Activated T-cell treated with anti-CD3 and anti-CD28 coated beads for 24 hours (primary cell): ENCODE measurements at places on chromosomes 13 and 19.
A peak's percentile ranks its signal among the peaks of the same experiment; 100 is the strongest.

- DNase-seq: no peak
Observed at GRCh38 chr19:42081584-42082203, 5.7 kb downstream of the ZNF574 start.

DNA sequence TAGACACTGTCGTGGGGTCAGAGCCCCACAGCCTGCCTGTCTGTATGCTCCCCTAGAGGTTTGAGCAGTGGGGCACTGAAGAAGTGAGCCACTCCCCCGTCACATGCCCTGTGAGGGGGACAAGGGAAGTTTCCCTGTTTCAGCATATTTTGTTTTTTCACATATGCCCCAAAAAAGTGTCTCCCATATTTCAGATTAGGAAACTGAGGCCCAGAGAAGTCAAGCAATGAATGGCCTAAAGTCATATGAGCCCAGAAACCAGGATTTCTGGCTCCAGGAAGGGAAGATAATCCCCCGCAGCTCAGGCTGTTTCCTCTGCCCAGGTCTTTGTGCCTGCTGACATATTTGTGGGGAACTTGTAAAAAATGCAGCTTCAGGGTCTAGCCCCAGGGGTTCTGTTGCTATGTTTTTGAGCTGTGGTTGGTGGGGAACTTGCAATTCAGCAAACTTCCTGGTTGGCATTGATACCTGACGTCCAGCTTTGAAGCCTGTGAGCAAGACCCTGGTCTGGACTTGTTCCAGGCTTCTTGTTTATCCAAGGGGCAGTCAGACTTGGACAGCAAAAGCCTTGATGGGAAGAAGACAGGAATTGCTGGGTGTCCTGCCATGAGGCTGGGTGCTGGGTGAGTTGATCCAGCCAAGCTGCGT lies 9.5 kb downstream of the RASL11A start:
- DNase-seq: no peak

- DNase-seq: peak; percentile 86
Observed at GRCh38 chr19:10502524-10503001, 593 bp downstream of the KEAP1 start.

GRCh38 chr19:36169084-36169760 lies 17.0 kb upstream of the COX7A1 start:
- DNase-seq: no peak

DNA sequence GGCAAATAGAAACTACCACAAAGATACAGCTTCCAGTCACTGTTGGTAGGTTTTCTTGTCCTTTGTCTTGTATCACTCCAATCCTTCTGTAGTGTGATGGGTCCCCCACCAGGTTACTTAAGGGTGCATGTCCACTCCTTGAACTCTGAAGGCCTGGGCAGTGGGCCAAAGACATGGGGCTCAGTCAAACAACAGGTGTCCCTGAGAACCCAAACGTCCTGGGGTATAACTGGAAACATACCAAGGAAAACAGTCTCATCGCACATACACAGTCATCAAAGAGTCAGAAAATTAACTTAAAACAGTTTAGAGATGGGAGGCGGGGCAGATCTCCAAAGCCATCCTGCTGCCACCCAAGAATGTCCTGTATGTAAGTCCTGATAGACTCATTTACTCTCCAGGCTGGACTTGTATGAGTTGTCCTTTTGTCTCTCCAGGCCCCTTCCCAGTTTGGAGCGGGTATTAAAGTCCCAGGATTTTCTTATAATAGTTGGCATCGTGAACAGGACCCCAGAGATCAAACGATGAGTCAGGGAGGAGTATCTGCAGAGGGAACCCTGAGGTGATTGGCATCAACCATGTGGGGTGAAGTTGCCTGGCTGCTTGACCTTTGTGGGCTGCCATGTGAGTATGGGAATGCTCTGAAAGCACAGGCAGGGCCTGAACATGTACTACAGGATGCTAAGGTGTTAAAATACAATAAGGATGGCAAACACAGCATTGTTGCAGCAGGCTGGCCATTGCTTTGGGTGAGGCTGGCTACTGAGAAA lies 613.2 kb upstream of the KLF12 start:
- DNase-seq: no peak

DNA sequence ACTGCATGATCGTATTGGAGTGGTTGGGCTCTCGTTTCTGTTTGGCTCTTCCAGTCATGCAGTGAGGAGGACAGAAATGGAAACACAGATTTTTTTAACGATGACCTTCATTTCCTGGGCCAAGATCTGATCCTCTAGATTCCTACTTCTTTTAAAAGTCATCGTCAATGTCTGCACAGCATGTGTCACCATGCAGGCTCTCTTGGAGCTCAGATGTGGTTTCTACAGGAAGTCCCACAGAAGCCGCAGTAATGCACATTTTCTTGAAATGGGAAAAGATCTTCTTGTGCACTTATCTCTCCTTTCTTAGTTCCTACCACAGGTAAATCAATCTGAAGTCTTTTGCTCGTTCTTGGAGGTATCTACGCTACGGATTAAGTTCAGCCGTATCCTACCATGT lies 626.9 kb downstream of the EFNB2 start:
- no peak for DNase-seq
